ENCODE measurements at places on chromosomes 3 and 15. TPM values are rescaled to one million over a fixed set of nuclear protein-coding genes. Genes with fewer than 3 reads are reported as not detected.

Gene TM4SF18
- total RNA-seq = 1.9 TPM

Gene NOX5
- total RNA-seq = 0.54 TPM

Gene SLC25A36
- 149 TPM for total RNA-seq

Gene A4GNT
- not detected for total RNA-seq

Gene FILIP1L
- total RNA-seq = 279 TPM

Gene NEIL1
- total RNA-seq = 47.8 TPM

Gene SRGAP3
- 2.6 TPM for total RNA-seq

Gene INSYN1
- total RNA-seq = 15.2 TPM

Gene ZNF662
- total RNA-seq = 8.9 TPM

Gene EIF5A2
- 12.2 TPM for total RNA-seq

DNA sequence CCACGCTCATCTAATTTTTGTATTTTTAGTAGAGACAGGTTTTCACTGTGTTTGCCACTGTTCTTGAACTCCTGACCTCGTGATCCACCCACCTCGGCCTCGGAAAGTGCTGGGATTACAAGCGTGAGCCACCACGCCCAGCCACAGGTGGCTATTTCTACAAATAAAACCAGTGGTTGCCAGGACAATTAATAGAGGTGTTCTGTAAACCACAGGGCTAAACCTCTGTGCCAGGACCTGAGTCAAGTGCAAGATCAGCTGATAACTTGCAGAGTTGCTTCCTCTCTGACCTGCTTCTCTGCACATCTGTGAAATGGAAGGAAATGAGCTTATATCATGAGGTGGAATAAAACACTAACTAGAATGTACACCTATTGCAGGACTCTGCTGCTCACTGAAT, 72.8 kb downstream of the CD200R1L start:
- H3K27ac ChIP-seq = no peak overlapping the region
- H3K4me3 ChIP-seq = no peak overlapping the region
- no peaks in the 10 kb centered on the region for H3K27me3 ChIP-seq
- no peaks in the 10 kb centered on the region for H3K36me3 ChIP-seq
- DNase-seq = no peak

GRCh38 chr3:60013241-60013640, 963.4 kb upstream of the CFAP20DC start:
- H3K27me3 ChIP-seq = no peaks in the 10 kb centered on the region
- H3K36me3 ChIP-seq = no peaks in the 10 kb centered on the region
- no peak overlapping the region for H3K4me3 ChIP-seq
- no peaks in the 10 kb centered on the region for H3K4me1 ChIP-seq
- no peak overlapping the region for H3K27ac ChIP-seq

GRCh38 chr3:194365526-194365925, 4.0 kb downstream of the LRRC15 start:
- no peaks in the 10 kb centered on the region for H3K36me3 ChIP-seq
- H3K27me3 ChIP-seq = no peaks in the 10 kb centered on the region
- no peaks in the 10 kb centered on the region for H3K4me1 ChIP-seq
- no peak overlapping the region for H3K4me3 ChIP-seq

DNA sequence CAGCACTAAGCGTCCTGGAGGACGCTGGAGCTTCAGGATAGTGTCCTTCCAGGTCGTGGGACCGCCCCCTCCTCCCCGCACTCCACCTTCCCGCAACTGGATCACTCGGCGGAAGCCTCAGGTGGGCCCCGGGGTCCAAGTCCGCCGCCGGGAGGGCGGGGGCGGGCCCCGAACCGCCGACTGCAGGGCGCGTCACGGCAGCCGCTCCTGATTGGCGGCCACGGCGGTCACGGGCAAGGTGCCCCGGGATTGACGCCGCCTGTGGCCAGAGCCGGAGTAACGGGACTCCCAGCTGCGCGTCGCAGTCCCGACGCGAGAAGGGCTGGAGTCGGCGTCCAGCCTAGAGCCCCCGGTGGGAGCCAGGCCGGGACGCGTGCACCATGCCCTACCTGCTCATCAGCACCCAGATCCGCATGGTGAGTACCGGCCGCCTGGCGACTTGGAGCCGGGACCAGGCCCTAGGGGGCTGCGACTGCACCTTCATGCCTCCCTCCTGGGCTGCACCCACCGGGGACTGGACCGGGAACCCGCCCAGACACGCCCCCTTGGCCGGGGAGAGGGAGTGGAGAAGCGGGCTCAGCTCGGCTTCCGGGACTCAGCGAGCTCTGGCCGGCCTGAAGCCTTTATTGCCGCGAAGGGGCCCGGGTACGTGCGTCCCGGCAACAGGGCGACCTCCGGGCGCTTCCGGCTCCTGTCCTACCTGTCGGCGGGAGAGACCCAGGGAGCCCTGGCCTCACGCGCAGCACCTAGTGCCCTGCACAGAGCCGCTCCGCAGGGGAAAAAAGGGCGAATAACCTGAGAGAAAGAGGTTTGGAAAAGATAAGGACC, at the start of gene GCHFR:
Gene GCHFR, plus strand, starts transcription at position 268 of the 828 bp plus-strand sequence. Its CDS starts 113 bp downstream, at position 381.
- no peaks in the 10 kb centered on the region for H3K27me3 ChIP-seq
- H3K4me3 ChIP-seq = peak within 1 kb of the TSS; percentile 79
- H3K4me1 ChIP-seq = peaks cover 39% of the 10 kb centered on the region
- no peak for DNase-seq
- peak within 1 kb of the TSS; percentile 78 for H3K27ac ChIP-seq
- H3K36me3 ChIP-seq = no peaks in the 10 kb centered on the region

GRCh38 chr3:155554777-155555451, 190.0 kb downstream of the PLCH1 start:
- no peaks in the 10 kb centered on the region for H3K4me1 ChIP-seq
- H3K36me3 ChIP-seq = no peaks in the 10 kb centered on the region
- H3K27ac ChIP-seq = no peak overlapping the region
- H3K27me3 ChIP-seq = no peaks in the 10 kb centered on the region
- no peak overlapping the region for H3K4me3 ChIP-seq

- no peaks in the 10 kb centered on the region for H3K36me3 ChIP-seq
- DNase-seq = no peak
- no peak overlapping the region for H3K4me3 ChIP-seq
- H3K27me3 ChIP-seq = no peaks in the 10 kb centered on the region
- H3K4me1 ChIP-seq = peaks cover 41% of the 10 kb centered on the region
Observed at GRCh38 chr3:140023616-140024530, 88.9 kb downstream of the CLSTN2 start.

GRCh38 chr3:56711344-56711743, 28.3 kb upstream of the TASOR start:
- no peaks in the 10 kb centered on the region for H3K27me3 ChIP-seq
- no peak overlapping the region for H3K27ac ChIP-seq
- no peak for DNase-seq
- H3K4me3 ChIP-seq = no peak overlapping the region
- no peaks in the 10 kb centered on the region for H3K36me3 ChIP-seq
- H3K4me1 ChIP-seq = no peaks in the 10 kb centered on the region

DNA sequence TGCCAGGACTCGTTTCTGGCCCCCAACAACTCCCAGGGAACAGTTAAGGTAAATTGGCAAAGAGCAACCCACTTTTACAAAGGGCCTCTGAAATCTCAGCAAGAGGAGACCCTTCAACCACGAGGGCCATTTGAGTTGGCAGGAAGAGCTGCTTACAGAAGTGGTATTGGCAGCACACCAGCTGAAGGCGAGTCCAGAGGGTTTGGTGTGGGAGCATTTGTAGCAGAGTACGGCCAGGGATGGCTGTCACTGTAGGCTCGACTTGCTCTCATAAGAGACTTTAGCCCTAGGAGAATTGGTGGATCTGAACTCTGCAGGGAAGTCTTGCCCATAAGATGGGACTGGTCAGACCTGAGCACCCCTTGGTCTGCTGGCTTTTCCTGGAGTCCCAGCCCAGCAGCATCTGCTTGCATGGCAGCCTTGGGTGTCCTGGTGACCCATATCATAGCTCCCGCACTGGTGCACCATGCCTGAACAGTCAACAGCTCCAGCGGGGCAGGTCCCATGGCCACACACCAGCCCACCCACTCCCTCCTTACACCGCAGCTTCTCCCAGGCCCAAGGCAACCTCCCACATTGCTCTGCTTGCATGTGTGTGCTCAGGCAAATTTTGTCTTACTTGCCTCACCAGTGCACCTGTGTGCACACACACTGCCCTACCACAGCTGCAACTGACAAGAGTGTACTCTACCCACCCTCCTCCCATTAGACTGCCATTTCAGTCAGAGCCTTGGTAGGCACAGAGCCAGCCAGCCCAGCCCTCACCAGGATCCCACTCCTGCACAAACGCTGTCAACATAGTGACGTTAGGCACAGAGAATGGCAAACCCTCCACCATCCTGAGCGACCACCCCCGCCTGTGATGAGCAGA, 861.6 kb upstream of the DPPA4 start:
- no peaks in the 10 kb centered on the region for H3K27me3 ChIP-seq
- no peaks in the 10 kb centered on the region for H3K36me3 ChIP-seq
- no peak overlapping the region for H3K4me3 ChIP-seq

DNA sequence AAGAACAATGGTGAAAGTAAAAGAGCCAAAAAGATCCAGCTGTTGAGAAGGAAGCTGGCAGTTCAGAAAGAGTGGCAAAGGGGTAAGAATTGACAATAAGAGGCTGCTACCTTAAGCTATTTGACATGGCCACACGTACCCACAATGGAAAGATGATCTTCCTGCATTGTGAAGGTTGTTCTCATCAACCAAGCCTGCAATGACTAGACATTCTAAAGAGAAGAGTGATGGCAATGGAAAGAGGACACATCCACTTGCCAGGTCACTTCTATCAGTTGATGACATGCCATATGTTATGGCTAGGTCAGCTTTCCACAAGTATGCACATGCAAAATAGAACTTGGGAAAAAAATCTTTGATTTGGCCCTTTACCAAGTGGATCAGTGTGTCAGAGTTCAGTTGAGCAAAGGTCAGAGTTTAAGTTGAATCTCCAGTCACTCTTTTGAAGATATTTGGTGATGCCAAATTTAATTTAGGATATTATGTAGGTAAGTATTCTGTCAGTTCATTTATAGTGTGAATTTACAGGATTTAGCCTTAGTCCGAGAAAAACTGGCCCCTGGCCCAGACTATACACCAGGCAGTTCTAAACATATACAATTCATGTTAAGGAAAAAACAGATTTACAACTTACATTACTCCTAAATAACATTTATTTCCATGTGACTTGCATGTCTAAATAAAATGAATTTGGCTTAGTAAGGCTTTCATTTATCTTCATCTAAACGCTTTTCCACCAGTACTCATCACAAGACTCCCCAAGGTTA, 104.9 kb upstream of the FLNB start:
- no peak overlapping the region for H3K4me3 ChIP-seq
- H3K27ac ChIP-seq = peak overlapping the region; percentile 23
- no peak for DNase-seq
- H3K4me1 ChIP-seq = peaks cover 66% of the 10 kb centered on the region
- peaks cover 5% of the 10 kb centered on the region for H3K36me3 ChIP-seq

GRCh38 chr3:10363935-10364334, 43.0 kb upstream of the SEC13 start:
- no peak overlapping the region for H3K27ac ChIP-seq
- no peaks in the 10 kb centered on the region for H3K4me1 ChIP-seq
- no peaks in the 10 kb centered on the region for H3K36me3 ChIP-seq
- DNase-seq = no peak
- H3K27me3 ChIP-seq = no peaks in the 10 kb centered on the region
- no peak overlapping the region for H3K4me3 ChIP-seq

DNA sequence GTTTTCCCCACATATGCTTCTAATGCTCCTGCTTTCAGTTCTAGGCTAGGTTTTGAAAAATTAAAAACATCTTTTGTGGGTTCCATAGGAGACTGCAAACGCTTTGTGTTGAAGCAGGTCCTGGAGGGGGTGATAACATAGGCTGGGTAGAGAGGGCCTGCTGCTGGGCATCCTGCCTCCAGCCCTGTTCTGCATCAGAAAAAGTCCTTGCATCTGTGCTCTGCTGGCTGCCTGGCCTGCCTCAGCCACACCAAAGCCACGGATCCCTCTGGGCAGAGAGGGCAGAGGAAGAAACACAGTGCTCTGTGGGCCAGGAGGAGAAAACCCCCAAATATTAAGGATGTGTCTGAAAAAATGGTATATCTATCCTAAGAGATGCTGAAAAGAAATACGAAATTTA, 3.9 kb upstream of the ARPP21 start:
- H3K27ac ChIP-seq = no peak overlapping the region
- no peak for DNase-seq
- no peak overlapping the region for H3K4me3 ChIP-seq
- H3K36me3 ChIP-seq = no peaks in the 10 kb centered on the region
- H3K27me3 ChIP-seq = no peaks in the 10 kb centered on the region

GRCh38 chr3:146770301-146770700, 165.2 kb upstream of the PLSCR5 start:
- H3K4me1 ChIP-seq = no peaks in the 10 kb centered on the region
- no peak overlapping the region for H3K4me3 ChIP-seq
- no peaks in the 10 kb centered on the region for H3K36me3 ChIP-seq
- DNase-seq = no peak

DNA sequence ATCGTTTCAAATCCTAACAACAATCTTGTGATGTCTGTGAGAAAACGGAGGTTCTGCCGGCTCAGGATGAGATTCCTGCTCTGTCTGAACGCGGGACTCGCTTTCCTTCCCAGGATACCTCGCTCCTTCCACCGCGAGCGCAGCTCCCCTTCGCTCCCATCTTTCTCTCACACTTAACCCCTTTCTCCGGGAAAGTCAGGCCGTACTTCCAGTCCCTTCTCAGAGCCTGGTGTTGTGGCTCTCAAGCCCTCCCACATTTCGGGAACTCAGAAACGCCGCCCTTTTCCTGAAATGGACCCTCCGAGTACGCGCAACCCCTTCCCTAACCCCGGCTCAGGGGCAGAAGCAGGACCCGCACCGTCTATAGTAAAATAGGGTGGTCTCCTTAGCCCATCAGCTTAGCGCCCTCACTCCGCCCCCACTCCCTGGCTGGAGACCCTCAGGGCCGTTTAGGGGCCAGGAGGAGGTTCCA, 378 bp upstream of the FEM1B start:
- H3K4me3 ChIP-seq = peak overlapping the region; percentile 94
- H3K27ac ChIP-seq = peak overlapping the region; percentile 98
- no peaks in the 10 kb centered on the region for H3K36me3 ChIP-seq

DNA sequence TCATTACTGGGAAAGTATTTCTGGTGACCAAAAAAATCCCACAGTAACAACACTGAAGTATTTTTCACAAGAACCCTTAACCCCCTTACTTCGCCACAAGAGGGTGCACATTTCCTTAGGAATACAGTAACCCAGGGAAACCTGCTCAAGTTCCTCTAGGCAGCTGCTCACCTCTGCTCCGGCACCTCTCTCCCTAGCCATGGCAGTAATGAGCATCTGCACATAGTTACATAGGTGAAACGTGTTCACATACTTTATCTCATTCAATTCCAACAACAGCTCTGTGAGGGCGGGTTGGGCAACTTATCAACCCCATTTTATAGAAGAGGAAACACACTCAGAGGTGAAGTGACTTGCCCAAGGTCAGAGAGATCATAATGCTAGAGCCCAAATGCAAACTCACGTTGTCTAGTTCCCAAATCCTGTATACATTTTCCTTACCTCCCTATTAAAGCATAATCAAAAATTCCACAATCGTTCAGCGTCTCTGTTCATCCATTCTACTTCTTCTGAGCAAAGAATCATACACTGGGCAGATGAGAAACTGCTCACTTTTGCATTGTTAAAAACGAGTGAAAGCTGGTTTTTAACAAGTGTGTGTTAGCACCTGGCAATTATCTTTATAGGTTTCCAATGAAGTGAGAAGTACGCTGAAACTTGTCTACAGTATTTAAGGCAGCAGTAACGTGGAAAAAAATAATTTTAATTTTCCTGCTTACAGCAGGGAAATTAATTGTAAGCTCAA, 90.7 kb downstream of the IGF2BP2 start:
- H3K4me3 ChIP-seq = no peak overlapping the region
- H3K27ac ChIP-seq = no peak overlapping the region
- H3K36me3 ChIP-seq = no peaks in the 10 kb centered on the region

GRCh38 chr3:174949523-174949922, 90.4 kb downstream of the NAALADL2 start:
- H3K36me3 ChIP-seq = no peaks in the 10 kb centered on the region
- H3K27me3 ChIP-seq = no peaks in the 10 kb centered on the region
- H3K4me1 ChIP-seq = peaks cover 23% of the 10 kb centered on the region
- H3K4me3 ChIP-seq = no peak overlapping the region

Measured in thoracic aorta (tissue), 2 donors.